Sigmoid colon (tissue), 7 donors: ENCODE measurements at places on chromosomes 11 and 22. TPM values are rescaled to one million over a fixed set of nuclear protein-coding genes. Genes with fewer than 3 reads are reported as not detected.

DNA sequence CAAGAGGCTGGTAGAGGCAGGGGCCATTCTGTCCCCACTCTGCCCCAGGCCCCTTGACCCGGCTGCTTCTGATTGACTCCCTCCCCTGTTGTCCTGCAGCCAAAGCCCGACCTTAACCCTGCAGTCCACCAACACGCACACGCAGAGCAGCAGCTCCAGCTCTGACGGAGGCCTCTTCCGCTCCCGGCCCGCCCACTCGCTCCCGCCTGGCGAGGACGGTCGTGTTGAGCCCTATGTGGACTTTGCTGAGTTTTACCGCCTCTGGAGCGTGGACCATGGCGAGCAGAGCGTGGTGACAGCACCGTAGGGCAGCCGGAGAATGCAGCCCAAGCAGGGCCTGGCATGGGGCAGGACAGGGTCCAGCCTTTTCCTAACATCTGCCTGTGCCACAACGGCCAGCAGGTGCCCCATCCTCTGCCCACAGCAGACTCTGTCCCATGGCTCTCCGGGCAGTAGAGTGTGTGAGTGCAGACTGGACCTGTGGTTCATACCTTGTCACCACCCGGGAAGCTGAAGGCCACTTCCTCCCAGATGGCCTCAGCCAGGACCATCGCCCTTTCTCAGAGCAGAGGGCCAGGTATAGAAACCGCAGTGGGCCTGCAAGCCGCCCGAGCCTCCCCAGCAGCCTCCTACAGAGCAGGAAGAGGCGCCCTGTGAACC, 26.8 kb upstream of the MGAT3 start:
- no peak for DNase-seq

The SLC22A12 gene
- not detected for total RNA-seq

DNA sequence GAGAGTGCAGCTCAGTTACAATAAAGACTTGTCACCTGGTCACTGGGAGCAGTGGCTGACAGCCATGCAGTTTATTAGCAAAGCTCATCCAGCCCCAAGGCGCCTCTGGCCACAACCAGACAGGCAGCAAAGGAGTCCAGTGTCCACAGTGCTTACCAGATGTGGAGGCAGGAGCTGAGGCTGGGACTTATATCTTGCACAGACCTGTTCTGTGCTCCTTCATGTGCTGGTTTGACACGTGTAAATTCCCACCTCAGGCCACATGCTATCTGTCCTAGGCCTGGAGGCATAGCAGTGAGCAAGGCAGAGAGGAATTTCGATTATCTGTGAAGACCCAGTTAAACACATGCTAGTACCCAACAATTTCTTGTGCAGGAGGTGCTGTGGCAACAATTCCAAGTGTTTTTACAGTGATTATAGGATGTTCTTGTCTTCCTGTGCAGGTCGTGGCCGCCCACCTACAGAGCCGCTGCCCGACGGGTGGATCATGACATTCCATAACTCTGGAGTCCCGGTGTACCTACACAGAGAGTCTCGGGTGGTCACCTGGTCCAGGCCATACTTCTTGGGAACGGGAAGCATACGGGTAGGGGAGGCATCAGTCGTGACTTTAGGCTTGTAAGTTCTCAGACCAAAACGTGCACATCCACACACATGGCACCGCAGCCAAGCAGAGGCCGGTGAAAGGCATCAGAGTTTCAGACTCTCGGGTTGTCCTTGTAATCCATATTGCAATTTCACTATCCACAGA, 9.4 kb downstream of the DGCR8 start:
- DNase-seq: no peak

DNA sequence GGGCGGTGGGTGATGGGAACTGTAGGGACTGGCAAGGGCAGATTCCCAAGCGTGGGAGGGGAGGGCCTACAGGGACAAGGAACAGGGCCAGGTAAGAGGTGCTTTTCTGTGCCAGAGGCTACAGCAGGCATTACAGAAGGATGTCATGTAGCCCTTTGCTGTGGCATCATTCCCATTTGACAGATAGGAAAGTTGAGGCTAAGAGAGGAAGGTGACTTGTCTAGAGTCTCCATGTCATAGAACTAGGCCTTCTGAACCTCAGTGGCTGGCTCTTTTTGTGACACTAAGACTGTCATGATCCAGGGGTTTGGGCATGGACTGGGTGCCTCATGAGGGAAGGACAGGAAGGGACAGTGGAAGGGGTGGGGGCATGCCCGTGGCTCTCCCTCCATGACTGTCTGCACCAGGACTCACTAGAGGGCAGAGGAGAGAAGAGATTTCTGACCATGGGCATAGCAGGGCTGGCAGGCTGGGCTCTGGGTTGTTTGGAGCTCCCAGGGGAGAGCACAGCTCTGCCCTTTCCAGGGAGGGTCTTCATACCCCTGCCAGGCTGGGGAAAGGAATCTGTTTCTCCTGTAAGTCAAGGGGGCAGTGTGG, 3.2 kb downstream of the MMP11 start:
- DNase-seq: no peak

- no peak for DNase-seq
Measured at GRCh38 chr11:9853929-9854552, 190.2 kb downstream of the SWAP70 start.

DNA sequence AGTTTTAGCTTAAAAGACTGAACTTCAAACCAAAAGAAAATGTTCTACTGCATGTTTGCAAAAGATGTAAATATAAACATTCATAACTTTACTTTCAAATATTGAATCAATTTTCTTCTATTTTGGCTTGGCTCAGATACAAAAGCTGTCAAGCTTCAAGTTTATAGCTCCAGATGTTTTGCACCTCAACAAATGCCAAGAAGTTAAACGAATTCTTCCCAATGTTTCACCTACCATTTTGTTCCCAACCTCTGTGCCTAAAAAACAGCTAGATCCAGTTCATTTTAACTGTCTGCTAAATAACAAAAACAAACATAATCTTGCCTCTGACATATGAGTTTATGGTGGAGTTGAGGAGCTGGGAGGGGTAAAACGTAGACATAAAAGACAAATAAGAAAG, 76.5 kb downstream of the RAB30 start:
- DNase-seq: no peak

The RAG2 gene
- total RNA-seq: not detected

DNA sequence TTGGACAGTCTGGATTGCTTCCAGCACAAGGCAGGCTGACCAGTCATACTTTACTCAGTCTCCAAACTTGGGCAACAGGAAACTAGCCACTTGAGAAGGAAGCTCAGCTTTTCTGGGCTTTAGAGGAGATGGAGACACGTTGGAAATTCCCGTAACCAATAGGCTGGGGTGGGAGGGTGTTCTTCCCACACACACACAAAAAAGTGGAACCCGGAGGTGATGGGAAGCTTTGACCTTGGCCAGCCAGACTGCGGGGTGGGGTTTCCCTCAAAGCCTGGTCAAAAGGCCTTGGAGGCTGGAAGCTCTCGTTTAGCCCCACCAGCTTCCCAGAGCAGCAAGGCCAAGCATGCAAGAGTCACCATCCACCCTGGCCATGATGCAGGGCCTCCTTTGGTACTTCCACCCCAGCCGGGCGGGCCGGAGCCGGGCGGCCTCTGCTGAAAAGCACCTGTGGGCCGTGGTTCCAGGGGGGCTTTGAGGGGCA, 126.2 kb downstream of the BCR start:
- DNase-seq: no peak

GRCh38 chr11:66003291-66003690, 988 bp downstream of the BANF1 start:
- no peak for DNase-seq
